IMR-90 (cell line): ENCODE measurements at places on chromosomes 16 and 17. TPM values are rescaled to one million over a fixed set of nuclear protein-coding genes. Genes with fewer than 3 reads are reported as not detected.

- DNase-seq, result peak; percentile 59
Observed at GRCh38 chr17:29613352-29613837, 9.3 kb downstream of the CORO6 start.

Gene TRPV3
- total RNA-seq, result under 0.01 and 0.18 TPM in 2 replicates

- no peak for DNase-seq
Observed at GRCh38 chr17:74453665-74454196, 12.7 kb upstream of the CD300A start.

DNA sequence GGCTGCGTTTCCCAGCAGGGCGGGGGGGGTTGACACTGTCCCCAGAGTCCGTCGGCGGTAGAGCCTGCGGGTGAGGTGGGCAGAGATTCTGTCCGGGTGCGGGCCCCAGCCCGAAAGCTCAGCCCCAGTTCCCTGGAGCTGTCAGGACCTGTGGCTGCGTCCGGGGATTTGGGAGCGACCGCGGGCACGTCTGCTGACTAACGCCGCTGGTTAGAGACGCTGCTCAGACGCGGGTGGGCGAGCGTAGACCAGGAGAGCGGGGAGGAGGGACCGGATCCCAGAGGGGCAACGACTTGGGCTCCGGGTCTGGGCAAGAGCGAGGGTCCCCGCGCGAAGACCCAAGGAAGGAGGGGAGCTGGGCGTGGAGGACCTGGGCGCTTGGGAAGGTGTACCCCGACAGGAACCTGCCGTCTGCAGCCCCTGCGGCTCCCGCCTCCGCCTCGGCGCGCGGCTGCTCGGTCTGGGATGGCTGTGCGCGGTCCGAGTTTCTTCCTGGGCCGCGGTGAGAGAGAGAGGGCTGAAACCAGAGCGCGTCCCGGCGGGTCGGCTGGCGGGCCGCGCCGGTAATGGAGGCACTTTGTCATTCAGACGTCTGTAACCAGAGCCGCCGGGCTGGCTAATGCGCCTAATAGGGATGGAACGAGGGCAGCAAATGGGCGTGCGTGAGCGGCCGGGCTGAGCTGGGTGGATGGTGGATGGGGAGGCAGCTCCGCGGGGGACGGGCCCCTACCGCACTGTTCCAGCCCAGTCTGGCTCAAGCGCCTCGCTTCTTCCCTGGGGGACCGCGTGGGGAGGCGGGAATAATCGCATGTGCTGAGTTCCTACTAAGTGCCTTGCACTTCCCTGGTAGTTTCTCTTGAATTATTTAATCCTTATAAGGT lies 2.3 kb downstream of the NGFR start:
- peak; percentile 22 for DNase-seq

- no peak for DNase-seq
Observed at GRCh38 chr17:38325221-38325851, 18.4 kb downstream of the GPR179 start.

Gene ACE
- total RNA-seq, result 1.4 TPM in 2 replicates

Gene P2RX5
- total RNA-seq, result 1.7 and 1.8 TPM in 2 replicates

- DNase-seq, result peak; percentile 66
Observed at GRCh38 chr17:62187681-62188080, 122.6 kb upstream of the MED13 start.
